Fibroblast of upper back skin (primary cell): ENCODE measurements at places on chromosomes 3 and 15.

DNA sequence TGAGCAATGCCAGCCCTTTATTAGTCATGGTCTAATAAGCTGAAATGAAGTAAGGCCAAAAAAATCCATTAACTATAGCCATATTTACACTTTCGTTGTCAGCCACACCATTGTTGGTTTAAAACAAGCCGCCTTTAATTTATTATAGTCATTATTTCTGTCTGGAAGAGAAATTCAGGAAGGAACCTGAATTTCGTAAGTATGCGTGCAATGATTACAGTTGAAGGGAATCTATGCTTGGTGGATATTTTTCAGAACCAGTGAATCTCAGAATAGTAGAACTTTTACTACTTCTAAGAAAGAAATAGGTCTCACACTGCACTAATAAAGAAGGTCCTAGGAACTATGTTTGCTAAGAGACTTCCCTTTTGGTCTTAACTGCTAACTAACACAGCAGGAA is 59.1 kb downstream of the FAM43A start:
- DNase-seq = no peak

DNA sequence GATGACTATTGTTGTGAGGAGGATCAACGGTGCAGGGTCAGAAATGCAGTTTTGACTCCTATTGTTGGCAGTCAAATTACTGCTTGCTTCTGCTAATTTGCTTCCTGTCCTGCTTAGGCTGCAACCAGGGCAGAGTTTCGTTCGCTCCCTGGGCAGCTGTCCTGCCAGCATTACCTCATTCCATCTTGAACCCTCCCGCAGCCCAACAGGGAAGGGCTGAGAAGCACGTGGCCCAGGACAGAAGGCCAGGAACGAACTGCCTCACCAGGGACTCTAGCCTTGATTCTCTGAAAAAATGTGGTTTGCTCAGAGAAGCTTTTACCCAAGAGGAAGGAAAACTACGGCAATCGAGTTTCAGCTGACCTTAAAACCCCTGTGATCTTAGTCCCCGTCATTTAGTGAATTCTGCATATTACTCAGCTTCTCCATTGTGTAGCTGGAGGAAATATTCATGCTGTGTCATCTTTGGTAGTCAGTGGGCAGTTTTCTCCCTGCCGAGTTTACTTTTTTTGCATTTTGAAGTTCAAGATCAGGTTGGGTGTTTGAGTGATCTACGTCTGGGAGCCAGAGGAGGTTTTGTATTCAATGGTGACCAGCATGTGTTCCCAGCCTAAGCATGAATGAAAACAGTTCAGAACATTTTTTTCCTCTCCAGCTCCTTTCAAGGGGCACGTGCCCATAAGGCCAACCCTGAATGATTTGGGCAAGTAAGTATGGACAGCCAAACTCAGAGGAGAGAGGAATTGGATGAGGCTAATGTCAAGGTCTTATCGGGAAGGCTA is 23.0 kb downstream of the TLNRD1 start:
- DNase-seq = peak; percentile 58

GRCh38 chr3:119034256-119035013 is at the start of gene IGSF11:
IGSF11 (minus strand) TSS chr3:119034846; CDS start chr3:119034582, 264 bp downstream.
- peak; percentile 19 for DNase-seq

- peak; percentile 30 for DNase-seq
Measured at GRCh38 chr3:72595927-72596610, 252.2 kb downstream of the SHQ1 start.

- no peak for DNase-seq
Measured at GRCh38 chr3:18284716-18285115, 140.4 kb downstream of the SATB1 start.

GRCh38 chr3:39295184-39295775 is 15.4 kb upstream of the CX3CR1 start:
- no peak for DNase-seq

DNA sequence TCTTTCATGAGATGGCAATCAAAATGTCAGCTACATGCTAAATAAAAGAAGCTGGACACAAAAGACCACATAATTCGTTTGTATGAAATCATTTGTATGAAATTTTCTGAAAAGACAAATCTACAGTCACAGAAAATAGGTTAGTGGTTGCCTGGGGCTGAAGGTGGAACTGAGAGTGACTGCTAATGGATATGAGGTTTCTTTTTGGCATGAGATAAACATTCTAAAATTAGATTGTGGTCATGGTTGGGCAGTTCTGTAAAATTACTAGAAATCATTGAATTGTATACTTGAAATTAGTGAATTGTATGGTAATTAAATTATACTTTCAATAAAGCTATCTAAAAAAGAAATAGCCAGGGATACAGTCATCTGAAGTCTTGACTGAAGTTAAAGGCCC is 2.7 kb upstream of the DMXL2 start:
- no peak for DNase-seq

DNA sequence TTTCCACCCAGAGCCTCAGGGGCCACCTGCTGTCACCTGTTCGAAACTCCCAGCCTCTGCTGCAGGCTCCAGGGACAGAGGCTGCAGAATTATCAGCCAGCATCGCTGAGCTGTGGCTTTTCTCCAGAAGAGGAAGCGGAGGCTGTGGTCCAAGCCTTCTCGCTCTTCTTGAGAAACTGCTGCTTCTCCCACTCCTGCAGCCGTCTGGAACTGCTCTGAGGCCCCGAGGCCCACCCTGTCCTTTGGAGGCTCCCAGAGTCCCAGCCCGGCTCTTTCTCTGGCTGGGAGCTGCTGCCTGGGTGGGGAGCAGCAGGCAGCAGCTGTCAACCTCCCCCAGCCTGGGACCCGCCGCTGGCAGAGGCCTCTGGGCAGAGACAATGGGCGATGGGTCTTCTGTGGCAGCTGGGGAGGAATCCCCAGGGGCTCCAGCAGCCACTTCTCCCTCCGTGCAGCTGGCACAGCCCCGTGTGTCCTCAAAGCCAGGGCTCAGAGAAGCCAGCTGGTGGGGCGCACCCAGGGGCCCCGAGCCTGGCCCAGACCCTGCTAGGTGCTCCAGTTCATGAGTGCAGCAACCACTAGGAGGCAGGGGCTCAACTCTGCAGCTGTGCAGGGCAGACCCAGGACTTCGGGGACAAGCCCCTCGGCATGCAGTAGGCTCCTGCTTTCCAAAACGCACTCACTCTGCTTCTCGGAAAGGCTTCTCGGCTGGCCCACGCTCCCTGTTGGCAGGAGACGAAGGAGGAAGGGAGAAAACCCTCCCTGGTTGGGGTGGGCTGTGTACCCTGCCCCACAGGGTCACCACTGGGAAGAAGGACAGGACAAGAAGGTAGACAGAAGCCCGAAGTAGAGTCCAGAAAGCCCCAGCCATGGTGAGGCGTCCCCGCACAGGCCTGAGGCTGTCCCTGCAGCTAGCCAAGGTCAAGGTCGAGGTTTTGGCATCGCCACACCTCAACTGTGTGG is 49.9 kb upstream of the FURIN start:
- no peak for DNase-seq

GRCh38 chr3:61157414-61157813 is 93.8 kb downstream of the FHIT start:
- no peak for DNase-seq
